Progenitor cell of endocrine pancreas (in vitro differentiated cells): ENCODE measurements at places on chromosomes 2 and 18. TPM values are rescaled to one million over a fixed set of nuclear protein-coding genes. Genes with fewer than 3 reads are reported as not detected.
A peak's percentile ranks its signal among the peaks of the same experiment; 100 is the strongest.

The SCTR gene
- 33.1 and 34.9 TPM in 2 replicates for total RNA-seq

The ESCO1 gene
- 20.0 and 22.8 TPM in 2 replicates for total RNA-seq

- no peaks in the 10 kb centered on the region for H3K36me3 ChIP-seq
- H3K27ac ChIP-seq = no peak overlapping the region
- H3K4me1 ChIP-seq = peaks cover 6% of the 10 kb centered on the region
- DNase-seq = no peak
- H3K27me3 ChIP-seq = peaks cover 37% of the 10 kb centered on the region
- H3K4me3 ChIP-seq = no peak overlapping the region
Measured at GRCh38 chr2:235267251-235267650, 226.6 kb upstream of the AGAP1 start.

GRCh38 chr2:200297989-200298388 is 8.5 kb upstream of the SPATS2L start:
- H3K4me1 ChIP-seq = peaks cover 21% of the 10 kb centered on the region
- no peak for DNase-seq
- no peak overlapping the region for H3K4me3 ChIP-seq
- H3K27me3 ChIP-seq = no peaks in the 10 kb centered on the region

DNA sequence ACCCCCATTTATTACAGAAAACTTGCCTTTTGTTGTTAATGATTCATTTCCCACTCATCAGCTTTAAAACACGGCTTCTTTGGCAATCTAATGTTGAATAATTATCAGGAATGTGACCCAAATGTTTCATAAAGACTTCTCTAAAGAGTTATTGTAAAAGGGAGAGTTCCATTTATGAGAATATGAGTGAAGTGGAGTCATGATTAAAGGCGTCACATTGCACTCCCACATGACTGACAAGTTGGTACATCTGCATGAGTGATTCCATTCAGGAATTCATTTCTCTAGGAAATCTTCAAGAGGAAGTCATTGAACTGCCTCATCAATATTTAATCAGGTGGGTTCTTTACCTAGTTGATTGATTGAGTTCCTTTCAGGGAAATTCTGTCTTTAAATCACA is 184.8 kb downstream of the LNPK start:
- no peak overlapping the region for H3K4me3 ChIP-seq
- no peak overlapping the region for H3K27ac ChIP-seq
- peaks cover 6% of the 10 kb centered on the region for H3K27me3 ChIP-seq
- no peak for DNase-seq

DNA sequence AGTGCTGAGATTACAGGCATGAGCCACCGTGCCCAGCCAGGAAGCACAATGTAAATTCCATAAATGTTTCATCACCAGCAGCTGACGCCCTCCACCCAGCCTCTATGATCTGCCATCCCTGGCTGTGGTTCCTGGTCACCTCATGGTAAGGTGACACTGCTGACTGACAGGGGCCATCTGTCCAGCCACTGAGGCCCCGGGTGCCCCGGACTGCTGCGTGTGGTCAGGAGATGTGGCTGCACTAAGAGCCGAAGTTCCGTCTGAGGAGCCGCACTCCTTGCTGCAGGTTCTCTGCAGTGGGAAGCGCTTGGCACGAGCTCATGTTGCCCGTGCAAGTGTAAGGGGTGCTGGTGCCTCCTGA is 10.9 kb downstream of the NTSR2 start:
- peaks cover 5% of the 10 kb centered on the region for H3K4me1 ChIP-seq
- H3K27ac ChIP-seq = no peak overlapping the region
- DNase-seq = no peak
- H3K36me3 ChIP-seq = peaks cover 3% of the 10 kb centered on the region
- peaks cover 13% of the 10 kb centered on the region for H3K27me3 ChIP-seq

- H3K27me3 ChIP-seq = no peaks in the 10 kb centered on the region
- no peak overlapping the region for H3K27ac ChIP-seq
- H3K4me3 ChIP-seq = no peak overlapping the region
- DNase-seq = peak; percentile 19
Measured at GRCh38 chr2:21317131-21317530, 193.4 kb downstream of the TDRD15 start.

DNA sequence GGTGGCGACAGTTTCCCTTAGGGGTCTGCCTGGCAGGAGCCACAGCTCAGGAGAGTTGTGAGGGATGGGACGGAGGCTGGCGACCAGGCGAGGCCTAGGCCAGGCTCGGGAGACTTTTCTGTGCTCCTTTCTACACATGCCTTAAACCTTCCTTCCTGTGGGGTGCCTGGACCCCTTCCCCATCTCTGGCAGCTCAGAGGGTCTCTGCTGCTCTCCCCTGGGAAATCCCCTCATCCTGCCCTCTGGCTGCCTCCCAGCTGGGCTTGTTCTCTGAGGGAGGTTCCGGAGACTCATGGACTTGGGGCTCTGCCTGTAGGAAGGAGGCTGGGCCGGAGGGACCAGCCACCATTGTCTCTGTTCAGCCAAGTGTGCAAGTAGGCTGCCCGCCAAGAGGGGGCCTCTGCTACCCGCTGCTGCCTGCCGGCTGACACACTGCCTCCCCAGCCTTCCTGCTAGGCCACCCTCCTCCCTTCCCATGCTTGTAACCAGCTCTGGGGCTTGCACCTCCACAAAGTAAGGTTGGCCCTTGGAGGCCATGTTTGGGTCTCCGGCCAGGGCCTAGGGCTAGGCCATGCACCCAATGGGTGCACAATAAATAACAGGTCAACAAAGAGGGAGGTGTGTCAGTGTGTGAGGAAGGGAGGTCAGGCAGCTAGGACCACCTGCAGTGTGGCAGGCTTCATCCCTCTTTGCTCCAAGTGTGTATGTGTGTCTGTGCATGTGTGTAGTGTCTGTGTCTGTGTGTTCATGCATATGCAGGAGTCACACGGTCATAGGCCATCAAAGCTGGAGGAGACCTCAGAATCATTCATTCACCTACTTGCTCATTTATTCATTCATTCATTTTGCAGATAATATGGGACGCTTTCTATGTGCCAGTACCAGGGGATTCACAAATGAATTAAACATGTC is 28.8 kb downstream of the PSD4 start:
- H3K27me3 ChIP-seq = no peaks in the 10 kb centered on the region
- no peak overlapping the region for H3K27ac ChIP-seq
- peaks cover 1% of the 10 kb centered on the region for H3K4me1 ChIP-seq
- no peak overlapping the region for H3K4me3 ChIP-seq
- no peaks in the 10 kb centered on the region for H3K36me3 ChIP-seq

GRCh38 chr2:215002500-215002899 is 135.9 kb downstream of the ABCA12 start:
- H3K36me3 ChIP-seq = no peaks in the 10 kb centered on the region
- DNase-seq = no peak
- H3K27ac ChIP-seq = no peak overlapping the region
